Fibroblast of lung (primary cell): ENCODE measurements at places on chromosomes 3 and 15.
A peak's percentile ranks its signal among the peaks of the same experiment; 100 is the strongest.

- peak; percentile 46 for DNase-seq
Observed at GRCh38 chr3:1272546-1273265, 179.9 kb downstream of the CNTN6 start.

- DNase-seq, result no peak
Observed at GRCh38 chr15:71962537-71962936, 152.2 kb downstream of the NR2E3 start.

GRCh38 chr3:135228201-135228600 lies 433.1 kb downstream of the EPHB1 start:
- no peak for DNase-seq

GRCh38 chr3:141289228-141289772 lies 57.7 kb downstream of the PXYLP1 start:
- DNase-seq, result no peak

GRCh38 chr3:152309031-152309430 lies 40.3 kb downstream of the MBNL1 start:
- no peak for DNase-seq

- no peak for DNase-seq
Observed at GRCh38 chr3:33099109-33099645, 2.2 kb upstream of the GLB1 start.

GRCh38 chr3:139355476-139355875 lies 11.7 kb downstream of the MRPS22 start:
- no peak for DNase-seq

- DNase-seq, result peak; percentile 73
Observed at GRCh38 chr3:100080573-100080972, 33.7 kb downstream of the FILIP1L start.

- no peak for DNase-seq
Observed at GRCh38 chr15:57782731-57783130, 76.2 kb downstream of the POLR2M start.

- DNase-seq, result peak; percentile 77
Observed at GRCh38 chr15:39887832-39888231, 32.2 kb downstream of the GPR176 start.
